ENCODE measurements at places on chromosomes 2 and 18. TPM values are rescaled to one million over a fixed set of nuclear protein-coding genes. Genes with fewer than 3 reads are reported as not detected.

DNA sequence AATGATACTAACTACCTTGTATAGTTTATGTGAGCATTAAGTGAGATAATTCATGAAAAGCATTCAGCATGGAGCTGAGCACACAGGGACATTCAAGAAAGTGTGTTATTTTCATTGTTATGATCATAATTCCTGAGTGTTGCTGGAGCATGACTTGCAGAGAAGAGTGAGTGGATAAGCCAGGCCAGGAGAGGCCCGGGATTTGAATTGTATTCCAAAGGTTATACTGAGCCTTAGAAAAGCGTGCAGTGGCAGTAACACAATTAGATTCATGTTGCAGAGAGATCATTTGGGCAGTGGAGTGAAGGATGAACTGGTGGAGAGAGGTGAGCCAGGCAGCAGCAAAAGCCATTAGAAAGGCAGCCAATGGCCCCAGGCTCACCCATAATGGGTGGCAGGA, 142.9 kb upstream of the SH3BP4 start:
- no peak for DNase-seq

GRCh38 chr2:64876137-64876647, 113.0 kb upstream of the SLC1A4 start:
- DNase-seq: no peak

ADAM23 gene
- polyA plus RNA-seq: 3.3 TPM

DNA sequence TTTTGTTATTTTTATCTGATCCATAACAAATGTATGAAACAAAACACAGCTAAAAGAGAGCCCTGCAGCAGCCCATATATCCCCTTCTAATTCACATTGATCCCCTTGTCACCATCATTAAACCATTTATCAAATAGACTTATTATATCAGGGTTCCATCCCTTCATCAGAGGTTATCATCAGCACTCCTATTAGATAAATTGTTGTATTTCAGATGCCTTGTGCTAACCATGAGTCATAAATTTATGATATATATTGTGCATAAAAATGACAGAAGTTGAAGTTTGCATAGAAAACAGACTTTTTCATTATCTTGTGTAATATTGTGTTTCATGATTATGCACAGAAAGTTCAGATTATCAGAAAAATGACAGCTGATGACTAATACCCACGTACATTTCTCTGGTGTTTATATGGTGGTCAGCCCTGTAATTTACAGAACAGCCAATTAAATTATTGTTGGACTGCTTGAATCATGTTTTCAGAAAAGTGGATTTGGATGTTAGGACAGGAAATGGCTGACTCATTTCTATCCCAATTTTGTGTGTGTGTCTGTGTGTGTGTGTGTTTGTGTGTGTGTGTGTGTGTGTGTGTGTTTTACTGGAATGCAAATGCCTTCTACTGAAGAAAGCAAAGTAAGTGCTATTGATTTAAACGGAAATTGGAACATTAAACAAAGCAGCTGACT, 80.9 kb downstream of the PPP1R1C start:
- DNase-seq: no peak

GRCh38 chr18:30527226-30527625, 515.3 kb downstream of the DSC3 start:
- DNase-seq: no peak

ASAP2 gene
- 31.7 TPM for polyA plus RNA-seq

DNA sequence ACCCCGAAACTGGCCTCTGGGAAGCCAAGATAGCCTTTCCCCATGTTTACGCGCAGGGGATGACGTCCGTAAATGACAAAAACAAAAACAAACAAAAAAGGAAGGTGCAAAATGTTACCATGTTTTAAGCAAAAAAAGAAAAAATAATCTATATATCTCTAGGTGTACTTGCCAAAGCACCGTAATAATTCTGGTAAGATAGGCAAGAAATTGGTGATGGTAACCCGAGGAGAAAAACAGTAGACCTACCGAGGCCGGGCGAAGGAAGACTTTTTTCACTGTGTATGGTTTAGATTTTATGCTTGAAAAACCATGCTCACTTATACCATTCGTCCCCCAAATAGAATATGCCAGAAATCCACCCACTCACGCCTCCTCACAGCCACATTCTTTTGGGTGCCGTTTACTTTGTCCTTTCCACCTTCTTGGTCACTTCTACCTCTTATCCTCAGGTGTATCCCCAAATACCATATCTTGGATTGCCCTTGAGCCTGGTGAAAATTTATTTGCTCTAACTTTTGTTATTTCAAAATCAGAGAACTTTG, 8.0 kb downstream of the GATA6 start:
- no peak for DNase-seq

GRCh38 chr18:27715751-27716150, 461.2 kb downstream of the CDH2 start:
- DNase-seq: no peak

GRCh38 chr2:232592772-232593395, 40.5 kb upstream of the EFHD1 start:
- no peak for DNase-seq

ASXL3 gene
- polyA plus RNA-seq: 6.6 TPM

LTBP1 gene
- 62.8 TPM for polyA plus RNA-seq

- DNase-seq: no peak
These were observed 119.8 kb downstream of the EIPR1 start for GRCh38 chr2:3257826-3258225.

- no peak for DNase-seq
These were observed 79.1 kb downstream of the TTC27 start for GRCh38 chr2:32706815-32707579.

- DNase-seq: no peak
These were observed 190.7 kb upstream of the SIX2 start for GRCh38 chr2:45199973-45200372.

AKAIN1 gene
- not detected for polyA plus RNA-seq

GRCh38 chr2:34998741-34999140, 1356.8 kb upstream of the CRIM1 start:
- no peak for DNase-seq

TUBA3E gene
- polyA plus RNA-seq: not detected

DNA sequence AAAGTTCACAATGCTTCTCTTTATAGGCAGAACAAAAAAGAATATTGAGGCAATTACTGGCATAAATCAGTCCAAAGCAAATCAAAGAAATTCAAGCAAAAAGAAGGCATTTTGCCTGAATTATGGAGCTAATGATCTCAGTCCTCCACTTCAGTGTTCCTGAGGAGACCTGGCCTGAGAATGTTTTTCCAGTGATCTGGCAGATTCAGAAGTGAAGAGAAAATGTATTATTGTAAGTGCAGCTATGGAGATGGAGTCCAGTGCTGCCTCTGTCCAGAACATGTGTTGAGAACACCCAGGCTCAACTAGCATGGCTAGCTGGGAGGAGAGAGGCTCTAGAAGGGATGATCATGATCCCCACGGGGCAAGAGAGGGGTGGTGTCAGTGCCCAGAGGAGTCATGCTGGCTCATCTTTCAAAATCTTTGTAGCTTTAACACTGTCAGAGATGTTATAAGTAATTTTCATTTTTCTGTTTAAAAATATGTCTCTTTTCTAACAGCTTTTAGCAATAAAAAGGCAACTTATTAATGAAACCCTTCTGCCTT, 367.0 kb upstream of the RAB12 start:
- no peak for DNase-seq

- no peak for DNase-seq
These were observed 9.0 kb upstream of the TMBIM1 start for GRCh38 chr2:218301176-218301819.

GRCh38 chr18:23881778-23882177, 132.8 kb upstream of the TTC39C start:
- no peak for DNase-seq

XRCC5 gene
- polyA plus RNA-seq: 248 TPM

DNA sequence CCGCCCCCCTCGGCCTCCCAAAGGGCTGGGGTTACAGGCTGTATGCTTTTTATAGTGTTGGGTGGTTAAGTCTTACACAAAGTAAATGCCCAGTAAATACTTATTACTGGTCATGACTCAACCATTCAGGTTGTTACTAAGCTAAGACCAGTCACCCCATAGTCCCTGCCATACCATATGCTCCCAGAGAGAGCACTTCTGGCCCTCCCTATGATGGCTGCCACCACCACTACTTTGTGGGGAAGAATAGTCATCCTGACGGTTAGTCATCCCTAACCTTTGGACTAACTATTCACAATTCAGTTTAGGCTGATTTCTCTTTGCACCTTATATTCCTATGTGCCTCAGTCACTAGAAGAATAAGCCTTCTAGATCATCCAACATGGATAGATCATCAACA, 42.0 kb upstream of the MSH2 start:
- no peak for DNase-seq

USP34 gene
- 119 TPM for polyA plus RNA-seq

DNA sequence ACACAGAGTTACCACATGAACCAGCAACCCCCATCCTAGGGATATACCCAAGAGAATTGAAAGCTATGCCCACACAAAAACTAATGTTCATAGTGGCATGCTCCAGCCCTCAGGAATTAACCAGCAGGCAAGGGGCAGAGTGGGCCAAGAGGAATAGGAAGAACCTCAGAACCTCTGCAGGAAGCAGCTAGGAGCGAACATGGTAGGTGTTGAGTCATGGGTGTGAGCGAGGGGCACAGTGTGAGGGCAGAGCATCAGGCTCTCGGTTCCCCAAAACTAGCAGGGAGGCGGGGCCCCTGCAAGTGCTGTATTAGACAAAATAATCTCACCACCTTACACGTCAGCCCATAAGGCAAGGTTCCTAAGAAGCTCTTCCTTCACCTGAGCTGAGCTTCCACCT, 5.6 kb upstream of the RUFY4 start:
- no peak for DNase-seq

DNA sequence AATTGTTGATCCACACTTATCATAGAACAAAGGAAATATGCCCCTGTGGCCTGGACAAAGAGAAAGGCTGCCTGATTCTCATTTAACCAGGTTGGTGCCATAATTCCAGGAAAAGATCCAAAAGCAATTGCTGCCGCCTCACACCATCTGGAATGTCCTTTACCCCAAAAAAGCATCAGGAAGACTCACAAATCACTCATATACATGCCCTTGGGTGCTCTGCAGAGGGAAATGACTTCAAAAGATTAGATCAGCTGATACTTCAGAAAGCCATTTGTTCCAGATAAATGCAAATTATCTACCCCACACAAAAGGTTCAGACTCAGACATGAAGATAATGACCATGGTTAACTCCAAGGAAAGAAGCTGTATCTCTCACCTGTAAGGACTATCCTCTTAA, 285.8 kb downstream of the C1D start:
- DNase-seq: no peak

GALNT3 gene
- polyA plus RNA-seq: 2.8 TPM

GRCh38 chr2:118925981-118926380, 16.0 kb upstream of the MARCO start:
- no peak for DNase-seq

REEP1 gene
- polyA plus RNA-seq: 3.3 TPM

GRCh38 chr2:180661686-180662030, 318.7 kb upstream of the UBE2E3 start:
- DNase-seq: no peak

DNA sequence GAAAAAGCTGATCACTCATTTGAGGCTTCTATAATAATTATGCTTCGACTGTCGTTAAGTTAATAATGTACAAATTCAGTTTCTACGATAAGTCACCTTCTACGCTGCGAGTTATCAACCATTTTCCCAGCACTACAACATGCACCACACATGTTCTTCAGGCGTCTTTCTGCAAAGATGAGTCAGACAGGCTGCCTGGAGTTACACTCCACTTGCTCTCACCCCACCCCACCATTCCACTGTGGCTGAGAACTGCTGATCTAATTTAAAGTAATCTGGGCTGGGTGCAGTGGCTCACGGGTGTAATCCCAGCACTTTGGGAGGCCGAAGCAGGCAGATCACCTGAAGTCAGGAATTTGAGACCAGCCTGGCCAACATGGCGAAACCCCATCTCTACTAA, 218.6 kb downstream of the DYM start:
- DNase-seq: no peak

CABYR gene
- polyA plus RNA-seq: 5.1 TPM

Measured in left renal pelvis (tissue), 4 donors.